ENCODE measurements at places on chromosomes 1 and 21.

DNA sequence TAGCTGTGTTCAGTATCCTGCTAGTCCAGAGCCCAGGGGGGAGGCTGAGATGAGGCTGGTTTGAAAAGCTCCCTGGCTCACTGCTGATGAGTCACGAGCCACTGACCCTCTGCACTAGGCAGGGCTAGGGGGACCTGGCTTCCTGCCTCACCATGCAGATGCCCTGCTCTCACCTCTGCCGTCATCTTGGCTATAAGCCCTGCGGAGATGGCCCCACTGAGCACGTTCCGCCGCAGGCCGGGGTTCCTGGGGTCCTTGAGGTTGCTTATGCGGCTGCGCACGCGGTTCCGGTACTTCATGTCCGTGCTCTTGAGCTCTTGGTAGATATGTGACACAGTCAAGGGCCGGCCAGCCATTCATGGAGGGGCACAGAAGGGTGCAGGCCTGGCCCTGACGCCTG lies 24.1 kb upstream of the ZNF436 start:
- DNase-seq = no peak

DNA sequence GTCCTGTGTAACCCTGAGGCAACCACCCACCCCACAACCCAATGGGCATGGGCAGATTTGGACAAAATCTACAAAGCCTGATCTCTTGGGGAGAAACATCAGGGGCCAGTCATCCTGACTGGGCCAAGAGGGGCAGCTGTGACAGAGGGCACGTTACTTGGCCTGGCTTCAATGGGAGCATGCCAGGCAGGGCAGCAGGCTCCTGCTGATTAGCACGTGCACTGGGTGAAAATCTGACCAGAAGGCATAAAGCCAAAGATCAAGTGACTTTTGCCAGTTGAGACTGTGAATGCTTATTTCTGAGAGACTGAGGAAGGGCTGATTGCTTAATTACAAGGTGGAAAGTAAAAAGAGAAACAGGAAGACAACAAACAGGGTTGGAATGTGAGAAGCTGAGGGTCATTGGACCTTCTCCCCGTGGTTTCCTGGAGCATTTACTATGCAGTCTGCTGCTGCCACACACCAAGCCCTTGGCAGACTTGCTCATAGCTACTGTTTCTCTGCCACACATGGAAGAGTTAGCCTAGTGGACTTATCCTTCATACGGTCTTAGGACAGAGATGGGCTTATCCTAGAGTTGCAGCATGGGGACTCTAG lies 39.8 kb upstream of the TNR start:
- no peak for DNase-seq

DNA sequence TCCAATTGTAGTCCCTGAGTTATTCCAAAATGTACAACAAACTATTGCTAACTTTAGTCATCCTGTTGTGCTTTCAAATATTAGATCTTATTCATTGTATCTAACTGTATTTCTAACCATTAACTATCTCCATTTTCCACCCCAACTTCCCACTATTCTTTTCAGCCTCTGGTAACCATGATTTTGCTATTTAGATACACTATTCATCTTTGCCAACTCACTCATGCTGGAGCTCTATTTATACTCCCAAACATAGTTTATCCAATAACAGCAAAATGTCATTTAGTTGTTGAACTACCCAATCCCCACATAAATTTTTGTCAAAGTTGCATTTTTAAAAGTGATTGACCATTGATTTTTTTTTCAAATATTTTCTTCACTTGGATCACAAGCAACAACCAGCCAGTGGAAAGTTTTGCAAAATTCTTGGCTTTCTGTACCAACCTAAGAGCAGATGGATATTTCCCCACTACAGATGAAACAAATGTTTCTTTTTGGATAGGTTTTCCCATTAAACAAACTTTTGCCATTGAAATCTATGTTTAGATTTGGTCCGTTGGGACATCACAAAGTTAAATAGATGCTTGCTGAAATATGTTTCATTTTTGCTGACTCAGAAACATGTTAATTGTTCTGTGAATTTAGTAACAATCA lies 866.0 kb downstream of the LTN1 start:
- DNase-seq = no peak

- no peak for DNase-seq
Measured at GRCh38 chr1:96080925-96081324, 640.7 kb upstream of the PTBP2 start.

- no peak for DNase-seq
Measured at GRCh38 chr1:100972185-100972584, 53.4 kb downstream of the DPH5 start.

- DNase-seq = no peak
Measured at GRCh38 chr21:33985117-33986050, 69.8 kb upstream of the ATP5PO start.

- no peak for DNase-seq
Measured at GRCh38 chr1:9309080-9309479, 16.4 kb downstream of the SPSB1 start.

GRCh38 chr21:21019681-21020080 lies 21.5 kb downstream of the NCAM2 start:
- DNase-seq = no peak

GRCh38 chr1:1430114-1430982 lies 5.1 kb upstream of the VWA1 start:
- no peak for DNase-seq

GRCh38 chr1:226697151-226697928 lies 41.7 kb downstream of the ITPKB start:
- no peak for DNase-seq

DNA sequence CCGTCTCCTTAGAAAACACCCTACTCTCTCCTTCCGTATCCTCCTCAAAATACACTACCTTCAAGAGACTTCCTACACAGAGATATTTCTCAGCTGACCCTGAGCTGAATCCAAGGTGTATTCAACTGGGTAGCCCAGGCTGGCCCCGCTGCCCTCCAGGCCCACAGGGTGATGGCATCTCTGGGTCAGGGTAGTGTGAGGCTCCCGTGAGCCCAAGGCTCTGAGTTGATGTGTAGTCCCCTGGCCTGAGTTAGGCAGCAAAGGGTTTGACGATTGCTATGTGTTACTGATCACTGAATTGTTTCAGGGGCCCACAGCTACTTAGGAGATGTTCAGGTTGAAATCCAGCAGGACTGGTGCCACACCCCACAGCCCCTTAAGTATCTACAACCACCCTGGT lies 6.7 kb downstream of the INAVA start:
- no peak for DNase-seq

- DNase-seq = peak; percentile 75
Measured at GRCh38 chr1:147892731-147893214, 9.8 kb upstream of the GJA8 start.

GRCh38 chr1:94319319-94320102 lies 82.1 kb upstream of the ARHGAP29 start:
- no peak for DNase-seq

- no peak for DNase-seq
Measured at GRCh38 chr1:113275691-113276090, 114.6 kb upstream of the MAGI3 start.

GRCh38 chr21:45300786-45301520 lies 13.3 kb upstream of the POFUT2 start:
- DNase-seq = no peak

- DNase-seq = no peak
Measured at GRCh38 chr21:42172596-42173483, 46.1 kb upstream of the ABCG1 start.

DNA sequence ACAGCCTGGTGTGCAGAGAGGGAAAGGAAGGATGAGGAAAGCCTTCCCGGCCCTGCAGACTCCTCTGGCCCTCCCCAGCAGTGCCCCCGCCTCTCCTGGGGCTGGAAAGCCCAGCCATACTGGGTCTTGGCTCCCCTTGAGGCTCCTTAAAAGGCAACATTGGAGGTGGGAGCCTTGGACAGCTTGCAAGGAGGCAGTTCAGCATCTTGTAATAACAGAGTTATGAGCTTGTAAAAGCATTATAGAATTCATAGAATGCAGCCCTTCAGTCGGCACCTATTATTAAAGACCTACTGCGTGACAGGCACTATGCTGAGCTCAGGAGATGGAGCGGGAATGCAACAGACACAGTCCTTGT lies 4.2 kb downstream of the TINAGL1 start:
- no peak for DNase-seq

DNA sequence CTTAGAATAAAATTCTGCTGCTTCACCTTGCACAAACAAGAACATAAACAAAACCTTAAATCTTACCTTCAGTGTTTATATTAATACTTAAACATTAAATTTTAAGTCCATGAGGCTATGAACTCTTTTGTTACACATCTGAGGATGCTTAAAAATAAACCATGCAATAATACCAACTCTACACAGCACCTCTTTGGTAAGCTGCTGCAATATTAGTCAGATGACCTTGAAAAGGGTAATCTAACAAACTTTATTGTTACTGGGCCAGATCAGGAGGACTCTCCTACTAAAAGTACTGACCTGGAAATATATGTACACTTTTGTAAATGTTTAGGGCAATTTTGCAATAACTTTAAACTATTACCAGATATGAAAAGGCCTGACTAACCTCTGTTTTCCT lies 763 bp downstream of the SIKE1 start:
- no peak for DNase-seq

- no peak for DNase-seq
Measured at GRCh38 chr1:173852105-173852504, 15.7 kb downstream of the GAS5 start.

DNA sequence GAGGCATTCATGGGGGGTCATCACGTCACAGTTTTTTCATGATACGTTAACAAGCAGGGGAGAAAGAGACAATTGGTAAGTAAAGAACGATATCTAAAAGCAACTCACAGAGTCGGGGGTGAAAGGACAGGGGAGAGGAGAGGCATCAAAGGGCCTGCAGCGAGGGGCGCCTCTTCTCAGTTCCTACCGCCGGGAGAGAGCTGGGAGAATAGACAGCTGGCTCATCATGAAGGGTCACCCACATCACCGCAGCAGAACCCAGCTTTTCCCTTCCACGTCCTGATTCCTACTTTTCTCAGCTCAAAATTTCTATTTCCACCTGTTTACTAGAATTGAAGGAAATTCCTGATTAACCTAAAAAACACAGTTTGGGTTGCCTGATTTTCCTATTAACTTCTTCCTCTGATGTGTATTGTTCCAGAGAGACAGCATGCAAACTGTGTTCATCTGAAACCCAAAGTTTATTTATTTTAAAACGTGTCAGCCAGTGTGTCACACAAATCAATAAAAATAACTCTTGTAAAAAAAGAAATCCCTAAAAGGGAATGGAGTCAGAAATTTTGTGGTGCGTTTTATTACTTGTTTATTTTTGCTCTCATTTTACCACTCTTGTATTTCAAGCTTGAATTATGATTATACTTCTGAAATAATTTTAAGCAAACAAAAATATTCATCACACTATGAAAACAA lies 75.4 kb downstream of the SLC25A24 start:
- DNase-seq = no peak

GRCh38 chr1:174584071-174584470 lies 136.3 kb downstream of the GPR52 start:
- no peak for DNase-seq

GRCh38 chr21:43667191-43667904 lies 8.0 kb downstream of the RRP1B start:
- DNase-seq = peak; percentile 27

- no peak for DNase-seq
Measured at GRCh38 chr1:152519851-152520250, 5.6 kb downstream of the CRCT1 start.

- DNase-seq = peak; percentile 85
Measured at GRCh38 chr21:38819719-38820159, 14.0 kb downstream of the ETS2 start.

DNA sequence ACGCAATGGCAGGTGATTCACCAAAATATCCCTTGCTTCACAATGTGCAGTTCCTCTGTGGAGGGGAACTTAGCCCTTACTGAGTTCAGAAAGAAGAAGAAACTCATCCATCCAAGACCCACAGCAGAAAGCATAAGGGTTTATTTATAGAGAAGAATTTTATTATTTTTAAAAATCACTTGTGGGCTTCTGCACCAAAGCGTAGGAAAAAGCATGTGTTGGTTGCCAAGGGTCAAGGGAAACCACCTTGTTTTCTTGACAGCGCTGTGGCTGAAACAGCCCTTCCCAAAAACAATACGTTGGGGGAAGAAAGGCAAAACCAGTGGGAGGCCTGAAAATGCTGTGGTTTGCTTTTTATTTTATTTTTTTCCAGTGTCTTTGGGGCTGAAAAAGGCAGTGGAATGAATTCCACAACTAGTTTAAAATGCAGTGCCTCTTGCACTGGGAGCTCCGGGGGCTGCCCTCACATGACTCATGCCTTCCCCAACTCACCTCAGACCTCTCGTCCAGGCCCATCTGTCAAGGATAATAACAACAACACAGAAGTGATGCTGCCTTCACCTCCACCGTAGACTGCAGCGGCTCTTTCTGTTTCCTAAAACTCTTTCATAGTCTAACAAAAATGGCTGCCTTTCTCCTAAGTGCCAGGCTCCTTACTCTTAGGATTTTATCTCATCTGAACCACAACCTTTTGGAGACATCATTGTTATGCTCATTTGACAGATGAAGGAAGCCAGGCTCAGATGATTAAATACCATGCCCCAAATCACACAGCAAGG lies 224.2 kb upstream of the JUN start:
- DNase-seq = no peak

GRCh38 chr21:31043471-31043870 lies 5.2 kb upstream of the KRTAP19-8 start:
- no peak for DNase-seq

DNA sequence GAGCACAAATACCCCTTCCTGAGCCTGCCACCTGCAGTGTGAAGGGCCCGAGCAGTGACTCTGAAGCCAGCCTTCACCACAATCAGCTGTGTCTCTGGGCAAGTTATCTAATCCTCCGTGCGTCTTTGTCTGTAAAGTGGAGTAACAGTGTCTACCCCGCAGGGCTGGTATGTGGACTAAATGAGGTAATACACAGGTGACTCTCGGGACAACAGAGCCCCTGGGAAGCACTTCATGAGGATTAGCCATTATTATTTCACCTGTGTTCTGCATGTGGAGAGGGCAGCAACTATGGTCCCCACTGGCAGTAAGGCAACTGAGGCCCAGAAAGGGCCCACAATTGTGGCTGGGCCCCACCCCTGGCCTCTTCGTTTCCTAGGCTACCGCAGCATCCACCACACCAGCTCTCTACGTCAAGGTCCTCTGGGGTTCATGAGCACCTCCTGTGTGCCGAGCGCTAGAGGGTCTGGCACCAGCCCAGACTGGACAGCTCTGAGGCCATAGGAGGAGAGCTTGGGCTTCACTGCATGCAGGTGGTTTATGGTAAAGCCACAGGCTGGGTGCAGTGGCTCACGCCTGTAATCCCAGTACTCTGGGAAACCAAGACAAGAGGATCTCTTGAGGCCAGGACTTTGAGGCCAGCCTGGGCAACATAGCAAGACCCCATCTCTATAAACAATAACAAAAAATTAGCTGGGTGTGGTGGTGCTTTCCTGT lies 41.3 kb upstream of the LRP8 start:
- DNase-seq = no peak

GRCh38 chr1:111818081-111818480 lies 62.4 kb downstream of the DDX20 start:
- no peak for DNase-seq

- no peak for DNase-seq
Measured at GRCh38 chr1:2202843-2203601, 8.4 kb upstream of the FAAP20 start.

Measured in LoVo (cell line).